ENCODE measurements at places on chromosomes 7 and 10.

DNA sequence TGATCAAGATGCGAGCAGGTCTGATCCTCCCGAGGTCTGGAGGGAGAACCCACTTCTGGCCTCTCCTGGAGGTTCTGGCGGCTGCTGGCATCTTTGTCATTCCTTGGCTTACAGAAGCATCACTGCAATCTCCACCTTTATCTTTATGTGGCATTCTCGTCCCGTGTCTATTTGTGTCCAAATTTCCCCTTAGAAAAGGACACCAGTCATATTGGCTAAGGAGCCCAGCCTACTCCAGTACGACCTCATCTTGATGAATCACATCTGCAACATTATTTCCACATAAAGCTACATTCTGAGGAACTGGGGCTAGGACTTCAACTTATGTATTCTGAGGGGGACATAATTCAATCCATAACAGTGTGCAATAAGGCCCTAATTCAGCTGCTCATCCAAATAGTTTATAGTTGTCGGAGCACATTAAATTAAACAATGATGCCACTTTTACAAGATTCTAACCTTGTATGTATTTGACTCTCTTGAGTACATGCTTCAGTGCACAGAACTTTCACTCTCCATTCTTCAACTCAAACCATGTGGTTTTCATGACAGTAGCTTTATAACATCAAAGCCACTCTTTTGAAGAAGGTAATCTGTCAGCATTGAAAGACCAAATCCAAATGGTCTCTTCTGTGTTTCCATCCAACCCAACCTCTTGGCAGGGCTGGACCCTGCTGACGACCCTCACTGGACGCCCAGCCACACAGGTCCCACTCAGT lies 86.2 kb upstream of the DDC start:
- no peak for DNase-seq

- no peak for DNase-seq
These were observed 1170.0 kb downstream of the XPNPEP1 start for GRCh38 chr10:108753326-108753725.

DNA sequence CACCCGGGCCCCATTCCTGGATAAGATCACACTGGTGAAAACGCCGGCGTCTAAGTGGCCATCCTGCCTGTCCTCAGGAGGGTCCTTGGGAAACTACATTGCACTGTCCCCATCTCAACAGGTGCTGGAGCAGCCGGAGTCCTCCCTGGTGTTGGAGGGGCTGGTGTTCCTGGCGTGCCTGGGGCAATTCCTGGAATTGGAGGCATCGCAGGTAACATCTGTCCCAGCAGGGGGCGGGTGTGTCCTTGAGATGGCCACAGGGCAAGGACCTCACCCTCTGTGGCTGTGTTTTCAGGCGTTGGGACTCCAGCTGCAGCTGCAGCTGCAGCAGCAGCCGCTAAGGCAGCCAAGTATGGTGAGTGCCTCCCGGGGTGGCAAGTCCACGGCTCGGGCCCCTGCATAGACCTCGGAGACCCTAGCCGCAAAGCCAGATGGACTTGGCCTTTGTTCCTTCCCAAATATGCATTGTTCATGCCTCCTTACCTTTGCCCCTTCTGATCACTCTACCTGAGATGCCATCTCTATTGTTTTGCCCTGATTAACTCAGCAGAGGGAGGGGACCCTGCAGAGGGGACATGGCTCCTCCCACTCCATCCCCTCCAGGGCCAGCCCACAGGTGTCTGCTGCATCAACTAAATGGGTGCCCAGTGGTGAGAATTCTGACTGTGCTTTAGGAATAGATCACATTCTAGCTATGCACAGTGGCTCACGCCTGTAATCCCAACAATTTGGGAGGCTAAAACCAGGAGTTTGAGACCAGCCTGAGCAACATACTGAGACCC lies 23.8 kb downstream of the ELN start:
- DNase-seq: no peak

DNA sequence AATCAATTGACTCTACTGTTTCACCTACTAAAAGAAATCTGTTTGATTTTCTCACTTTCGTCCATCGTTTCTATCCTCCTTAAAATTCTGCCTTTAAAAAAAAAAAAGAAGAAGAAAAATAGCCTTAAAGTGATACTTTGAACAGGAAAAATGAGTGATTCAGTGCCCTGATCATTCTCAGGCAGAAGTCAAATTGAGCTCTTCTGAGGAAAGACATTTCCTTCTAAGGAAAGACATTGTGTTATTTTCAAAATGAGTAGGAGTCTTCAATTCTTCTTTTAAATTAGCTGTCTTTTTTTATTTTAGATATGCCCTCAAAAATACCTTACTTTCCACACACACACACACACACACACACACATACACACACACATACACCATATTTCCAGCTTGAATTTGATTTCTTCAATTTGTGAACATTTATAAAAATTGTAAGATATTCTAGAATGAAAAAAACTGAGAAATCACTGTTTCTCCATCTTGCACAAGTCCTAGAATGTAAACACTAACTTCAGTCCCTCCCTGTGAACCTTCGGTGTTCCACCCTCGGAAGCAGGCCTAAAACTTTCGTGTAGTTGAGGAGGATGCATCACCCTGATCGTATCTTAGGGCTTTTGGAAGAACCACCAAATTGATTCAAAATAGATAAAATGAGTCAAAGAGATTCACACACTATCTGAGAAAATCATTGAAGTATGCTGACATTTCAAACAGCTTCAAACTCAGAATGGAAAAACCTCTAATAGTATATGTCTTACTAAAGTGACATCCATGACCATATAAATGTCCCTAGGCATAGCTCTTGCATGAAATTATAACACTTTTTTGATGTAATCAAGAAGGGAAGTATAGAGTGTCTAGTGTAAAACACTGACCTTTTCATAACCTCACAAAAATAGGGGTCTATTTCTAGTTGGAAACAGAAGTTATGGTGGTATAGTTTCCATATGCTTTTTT lies 270.8 kb downstream of the GATA3 start:
- no peak for DNase-seq

DNA sequence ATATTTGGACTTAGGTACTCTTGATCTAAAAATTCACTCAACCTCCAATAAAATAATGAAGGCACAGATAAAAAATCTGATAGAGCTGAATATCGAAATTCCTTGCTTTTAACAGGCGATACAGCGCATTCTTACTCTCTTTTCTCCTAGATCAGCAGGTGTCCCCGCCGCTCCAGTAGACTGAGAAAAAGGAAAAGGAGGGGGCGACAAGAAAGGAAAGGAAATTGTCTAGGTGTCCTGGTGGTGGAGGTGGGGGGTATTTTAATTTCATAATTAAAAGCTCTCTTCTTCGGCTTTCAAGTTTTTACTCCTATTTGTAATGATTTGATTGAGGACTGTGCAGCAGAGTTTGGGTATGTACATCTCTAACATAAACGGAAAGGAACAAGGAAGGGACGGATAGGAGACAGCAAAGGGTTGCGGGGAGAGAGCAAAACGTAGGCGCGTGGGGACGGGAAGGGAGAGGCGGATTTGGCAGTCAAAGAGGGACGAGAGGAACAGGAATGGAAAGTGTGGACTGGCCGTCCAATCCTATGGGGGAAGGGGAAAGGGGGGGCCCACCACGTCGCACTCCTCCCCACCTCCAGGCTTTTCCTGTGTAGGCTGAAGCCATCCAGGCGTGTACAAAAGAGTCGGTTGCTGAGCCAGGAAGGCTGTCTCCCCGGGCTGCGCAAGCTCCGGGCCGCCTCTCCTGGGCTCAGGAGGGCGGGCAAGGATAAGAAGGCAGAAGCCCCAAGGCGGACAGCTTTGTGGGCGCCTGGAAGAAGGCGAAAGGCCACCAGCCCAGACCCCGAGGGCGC lies 875 bp upstream of the HECTD2 start:
- DNase-seq: no peak

GRCh38 chr10:90930971-90931871 lies 10.3 kb upstream of the ANKRD1 start:
- no peak for DNase-seq

DNA sequence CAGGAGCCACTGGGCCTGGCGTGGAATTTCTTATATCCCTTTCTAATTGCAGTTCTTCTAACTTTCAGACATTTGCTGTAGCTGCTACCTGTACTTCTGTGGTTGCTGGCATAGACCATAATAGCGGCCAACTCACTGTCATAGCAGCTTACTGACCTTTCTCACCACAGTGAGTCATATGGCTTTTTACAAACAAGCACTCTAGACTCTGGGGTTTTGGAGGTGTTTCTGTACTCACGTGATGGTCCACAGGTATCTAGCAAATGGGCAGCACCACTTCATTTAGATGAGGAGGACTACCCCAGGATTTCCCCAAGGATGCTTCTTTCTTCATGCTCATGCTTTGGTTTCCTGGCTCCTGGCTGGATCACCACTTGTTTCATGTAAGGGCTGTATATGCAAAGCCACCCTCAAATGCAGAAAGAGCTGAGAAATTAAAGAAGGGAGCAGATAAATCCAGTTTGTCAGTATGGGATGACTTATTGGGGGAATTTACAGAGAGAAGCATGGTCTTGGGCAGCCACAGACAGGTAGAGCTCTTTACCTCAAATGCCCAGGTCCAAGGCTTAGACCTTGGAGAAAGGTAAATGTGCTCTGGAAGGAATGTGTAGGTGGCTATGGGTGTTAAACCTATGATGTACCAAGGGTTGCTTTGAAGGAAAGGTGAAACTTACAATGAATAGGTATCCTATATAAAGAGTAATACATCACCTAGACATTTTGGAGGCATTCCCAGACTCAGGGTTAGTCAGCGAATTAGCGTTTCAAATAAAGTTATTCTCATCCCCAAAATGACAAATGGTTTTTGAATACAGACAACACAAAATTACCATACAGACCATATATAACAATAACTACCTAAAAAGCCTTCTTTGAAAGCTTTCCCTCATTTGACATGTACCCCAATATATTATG lies 15.9 kb upstream of the SLC25A16 start:
- no peak for DNase-seq

DNA sequence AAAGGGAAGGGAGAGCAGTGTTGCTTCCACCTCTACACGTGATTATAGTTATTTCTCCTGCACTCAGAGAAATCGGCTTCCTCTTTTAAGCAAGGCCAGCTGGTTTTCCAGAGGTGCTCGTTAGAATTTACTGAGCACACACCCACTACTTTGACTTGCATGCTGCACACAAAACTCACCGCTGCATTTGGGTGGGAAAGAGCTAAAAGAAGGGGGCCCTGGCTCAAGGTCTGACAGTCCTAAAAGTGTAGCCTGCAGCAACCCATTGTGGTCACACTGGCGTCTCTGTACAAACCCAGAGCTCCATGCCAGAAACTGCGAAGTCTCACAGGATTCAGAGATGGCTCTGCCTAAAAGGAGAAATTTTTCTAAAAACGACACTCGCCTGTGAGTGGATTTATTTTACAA lies 133.7 kb downstream of the SLC25A13 start:
- DNase-seq: no peak

DNA sequence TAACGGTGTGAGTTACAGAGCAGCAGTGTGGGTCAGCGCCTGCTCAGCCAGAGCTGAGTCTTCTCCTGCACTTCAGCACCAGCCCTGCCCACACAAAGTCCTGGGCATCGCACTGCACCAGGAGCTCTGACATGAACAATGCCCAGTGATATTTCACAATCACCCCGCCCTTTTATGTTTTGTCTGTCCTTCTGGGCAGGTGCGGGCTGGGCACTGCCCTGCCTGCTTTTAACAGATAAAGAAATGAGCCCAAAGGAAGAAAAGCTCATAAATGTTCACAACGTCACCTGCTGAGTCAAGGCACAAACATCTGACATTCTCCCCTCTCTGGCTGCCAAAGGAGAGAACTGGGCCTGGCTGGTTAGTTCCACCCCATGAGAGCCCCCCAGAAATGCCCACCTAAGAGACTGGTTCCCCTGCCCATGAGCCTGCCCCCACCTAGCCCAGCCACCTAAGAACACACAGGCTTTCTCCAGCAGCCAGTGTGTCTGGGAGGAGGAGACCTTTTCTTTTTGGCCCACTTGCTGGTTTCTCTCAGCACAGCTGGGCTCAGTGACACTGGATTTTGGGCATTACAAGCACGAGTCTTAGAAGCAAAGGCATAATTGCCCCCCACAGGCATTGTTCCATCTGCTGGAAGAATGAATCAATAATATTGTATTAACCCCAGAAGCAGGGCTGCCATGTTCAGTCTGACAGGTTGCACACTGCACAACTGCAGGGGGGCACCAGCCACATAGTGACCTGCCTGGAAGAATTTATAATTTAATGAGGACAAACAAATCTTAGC lies 22.3 kb downstream of the CALML3 start:
- no peak for DNase-seq

- DNase-seq: no peak
These were observed at the start of gene CFTR for GRCh38 chr7:117479225-117480054. CFTR (plus strand) TSS chr7:117480025; CDS start chr7:117480095, 70 bp downstream.

DNA sequence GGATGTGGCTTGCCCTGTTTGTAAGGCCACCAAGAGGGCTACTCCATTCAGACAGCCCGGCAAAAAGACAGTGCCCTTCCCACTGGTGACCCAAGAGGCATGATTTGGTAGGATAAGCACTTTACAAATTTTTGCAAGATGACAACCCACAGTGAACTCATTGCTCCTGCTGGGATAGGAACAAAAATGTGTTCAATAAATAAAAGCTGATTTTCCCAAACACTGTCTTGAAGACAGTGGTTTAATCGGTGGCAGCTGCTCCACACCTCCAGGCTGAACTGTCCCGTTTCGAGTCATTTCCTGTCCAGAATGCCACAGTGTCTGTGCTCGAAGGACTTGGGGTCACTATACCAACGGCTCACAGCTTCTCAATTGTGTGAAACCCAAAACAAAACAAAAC lies 45.1 kb upstream of the NPTX2 start:
- no peak for DNase-seq

DNA sequence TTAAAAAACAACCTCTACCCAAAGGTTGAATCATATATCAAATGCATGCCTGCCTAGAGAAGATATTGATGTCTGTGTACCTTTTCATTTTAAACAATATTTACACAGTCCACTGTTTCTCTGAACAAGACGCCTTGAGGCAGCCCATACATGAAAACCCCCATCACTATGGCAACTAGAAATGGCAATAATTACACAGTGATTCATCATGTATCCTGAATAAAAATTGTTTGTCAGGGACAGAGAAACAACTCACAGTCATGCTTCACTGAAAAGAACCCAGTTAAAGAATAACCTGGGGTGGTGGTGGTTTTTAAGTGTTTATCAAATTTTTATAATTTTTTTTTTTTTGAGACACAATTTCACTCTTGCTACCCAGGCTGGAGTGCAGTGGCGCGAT lies 19.7 kb downstream of the DNAJC12 start:
- DNase-seq: no peak

GRCh38 chr7:137670222-137671064 lies 176.3 kb downstream of the DGKI start:
- no peak for DNase-seq
